ENCODE measurements at places on chromosomes 16 and 17.

DNA sequence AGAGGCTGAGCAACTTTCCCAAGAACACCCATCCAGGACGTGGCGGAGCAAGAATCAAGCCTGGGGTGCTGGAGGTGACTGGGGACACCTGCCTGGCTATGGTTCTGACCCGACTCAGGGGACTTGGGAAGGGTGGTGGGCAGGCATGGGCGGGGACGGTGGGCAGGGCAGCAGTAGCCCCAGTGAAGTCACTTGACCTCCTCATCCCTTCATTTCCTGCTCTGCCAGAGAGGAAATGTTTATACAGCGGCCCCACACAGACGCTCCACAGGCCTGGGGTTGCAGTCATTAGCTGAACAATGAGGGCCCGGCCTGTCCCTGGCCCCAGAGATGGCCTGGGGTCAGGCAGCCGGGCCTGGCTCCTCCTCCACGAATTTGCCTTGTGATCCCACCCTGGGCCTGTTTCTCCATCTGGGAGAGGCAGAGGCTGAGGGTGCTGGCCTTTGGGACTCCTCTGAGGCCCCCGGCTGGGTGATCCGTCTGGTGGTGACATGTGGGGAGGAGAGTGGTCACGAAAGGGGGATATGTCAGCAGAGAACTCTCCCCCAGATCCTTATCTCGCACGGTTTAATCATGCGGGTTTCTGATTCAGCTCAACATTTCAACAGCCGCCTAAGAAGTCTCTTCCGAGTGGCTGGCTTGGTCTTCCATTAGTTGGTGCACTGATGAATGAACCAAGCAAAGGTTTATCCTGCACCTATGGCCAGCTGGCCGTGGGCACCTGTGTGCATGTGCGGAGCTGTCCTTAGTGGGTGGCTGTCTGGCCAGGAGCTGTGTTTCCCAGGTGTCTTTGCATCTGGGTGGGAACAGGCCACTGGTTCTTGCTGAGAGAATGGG, 175.9 kb downstream of the IRF8 start:
- no peaks in the 10 kb centered on the region for H3K4me1 ChIP-seq
- no peak for DNase-seq
- no peaks in the 10 kb centered on the region for H3K36me3 ChIP-seq
- no peak overlapping the region for H3K4me3 ChIP-seq
- H3K27ac ChIP-seq: no peak overlapping the region

- H3K27me3 ChIP-seq: no peaks in the 10 kb centered on the region
- H3K27ac ChIP-seq: no peak overlapping the region
- no peak for DNase-seq
- peaks cover 18% of the 10 kb centered on the region for H3K36me3 ChIP-seq
- peaks cover 4% of the 10 kb centered on the region for H3K4me1 ChIP-seq
- no peak overlapping the region for H3K4me3 ChIP-seq
Measured at GRCh38 chr17:32152130-32152529, 9.8 kb downstream of the RHOT1 start.

DNA sequence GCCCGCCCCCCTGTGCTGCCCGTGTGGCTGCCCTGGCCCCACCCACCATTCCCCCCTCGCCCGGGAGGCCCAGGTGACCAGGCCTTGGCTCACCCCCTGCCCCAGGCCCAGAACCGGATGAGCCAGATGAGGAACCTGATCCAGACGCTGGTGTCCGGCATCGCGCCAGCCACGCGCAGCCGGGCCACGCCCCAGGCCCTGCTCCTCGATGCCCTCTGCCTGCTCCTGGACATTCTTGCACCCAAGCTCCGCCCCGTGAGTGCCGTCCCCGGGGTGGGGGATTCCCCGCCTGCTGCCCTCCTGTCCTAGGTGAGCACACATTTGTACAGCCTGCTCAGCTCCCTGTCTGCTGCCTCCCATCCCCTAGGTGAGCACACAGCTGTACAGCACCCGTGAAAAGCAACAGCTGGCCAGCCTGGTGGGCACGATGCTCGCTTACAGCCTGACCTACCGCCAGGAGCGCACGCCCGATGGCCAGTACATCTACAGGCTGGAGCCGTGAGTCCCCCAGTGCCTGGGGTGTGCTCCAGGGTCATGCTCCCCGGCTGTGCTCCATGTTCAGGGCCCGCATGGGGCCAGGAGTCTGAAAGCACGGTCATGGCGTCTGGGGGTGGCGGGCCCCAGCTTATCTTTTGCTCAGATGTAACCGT, 4.8 kb downstream of the GNG13 start:
- no peak for DNase-seq
- no peak overlapping the region for H3K27ac ChIP-seq
- H3K4me1 ChIP-seq: no peaks in the 10 kb centered on the region
- H3K27me3 ChIP-seq: peaks cover 28% of the 10 kb centered on the region
- no peak overlapping the region for H3K4me3 ChIP-seq
- peaks cover 15% of the 10 kb centered on the region for H3K36me3 ChIP-seq

- H3K4me3 ChIP-seq: no peak overlapping the region
- peaks cover 2% of the 10 kb centered on the region for H3K36me3 ChIP-seq
- DNase-seq: no peak
- H3K27me3 ChIP-seq: no peaks in the 10 kb centered on the region
- peaks cover 42% of the 10 kb centered on the region for H3K4me1 ChIP-seq
Measured at GRCh38 chr16:81519301-81520150, 74.9 kb downstream of the CMIP start.

DNA sequence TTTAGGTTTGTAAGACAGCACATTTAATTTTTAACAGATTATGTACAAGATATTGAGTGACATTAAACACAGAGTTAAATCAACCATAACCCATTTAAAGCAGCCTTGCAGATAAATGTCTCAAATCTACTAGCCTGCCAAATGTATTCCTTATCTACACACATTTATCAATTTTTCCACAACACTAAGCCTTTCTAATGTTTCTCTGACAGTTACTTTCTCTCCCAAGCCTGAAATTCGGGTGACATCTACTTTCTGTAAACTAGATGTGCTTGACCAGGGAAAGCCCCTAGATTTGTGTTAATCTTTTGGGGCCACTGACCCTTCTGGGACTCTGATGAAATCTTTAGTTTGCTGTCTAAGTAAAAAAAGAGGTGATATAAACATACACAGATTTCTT, 69.0 kb downstream of the CDH13 start:
- no peaks in the 10 kb centered on the region for H3K27me3 ChIP-seq
- no peak overlapping the region for H3K4me3 ChIP-seq
- H3K27ac ChIP-seq: no peak overlapping the region
- H3K4me1 ChIP-seq: peaks cover 3% of the 10 kb centered on the region
- no peaks in the 10 kb centered on the region for H3K36me3 ChIP-seq

DNA sequence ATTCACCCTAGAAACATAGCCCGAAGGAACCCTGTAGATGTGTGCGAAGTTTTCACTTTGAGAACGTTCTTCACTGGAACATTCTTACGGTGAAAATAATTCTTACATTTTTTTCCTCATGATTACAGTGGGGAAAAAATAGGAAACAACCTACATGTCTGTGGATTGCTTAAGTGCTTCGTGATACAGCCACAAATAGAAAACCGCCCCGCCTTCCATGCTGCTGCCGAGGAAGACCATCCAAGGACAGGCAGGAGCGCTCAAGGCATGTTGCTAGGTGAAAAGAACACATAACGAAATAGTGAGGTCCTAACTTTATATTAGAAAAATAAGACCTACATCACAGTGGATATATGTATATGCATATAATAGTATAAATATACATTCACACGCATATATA, 78.8 kb downstream of the BMERB1 start:
- no peaks in the 10 kb centered on the region for H3K36me3 ChIP-seq
- no peak for DNase-seq
- H3K4me1 ChIP-seq: peaks cover 20% of the 10 kb centered on the region
- H3K27me3 ChIP-seq: peaks cover 20% of the 10 kb centered on the region
- H3K27ac ChIP-seq: no peak overlapping the region
- H3K4me3 ChIP-seq: no peak overlapping the region

DNA sequence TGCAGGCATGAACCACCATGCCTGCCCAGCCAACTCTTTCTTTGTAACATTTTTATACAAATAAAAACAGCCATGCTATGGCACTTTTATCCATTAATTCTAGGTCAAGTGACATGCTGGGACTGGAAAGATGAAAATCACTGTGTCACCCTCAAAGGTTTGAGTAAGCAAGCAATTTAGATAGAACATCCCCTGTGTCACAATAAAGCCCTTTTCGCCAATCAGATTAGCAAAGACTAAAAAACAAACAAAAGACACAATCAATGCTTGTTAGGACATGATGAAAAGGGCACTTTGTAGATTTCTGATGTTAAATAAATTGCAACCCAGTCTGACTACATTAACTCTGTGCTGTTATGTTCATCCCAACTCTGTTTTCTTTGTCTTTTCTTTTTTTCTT, 26.4 kb downstream of the CHP2 start:
- no peak overlapping the region for H3K27ac ChIP-seq
- DNase-seq: no peak
- peaks cover 58% of the 10 kb centered on the region for H3K27me3 ChIP-seq
- H3K4me1 ChIP-seq: no peaks in the 10 kb centered on the region
- H3K36me3 ChIP-seq: no peaks in the 10 kb centered on the region

- H3K27me3 ChIP-seq: peaks cover 4% of the 10 kb centered on the region
- H3K4me3 ChIP-seq: no peak overlapping the region
- no peaks in the 10 kb centered on the region for H3K4me1 ChIP-seq
- no peaks in the 10 kb centered on the region for H3K36me3 ChIP-seq
- DNase-seq: no peak
Measured at GRCh38 chr17:13583996-13584700, 17.6 kb downstream of the HS3ST3A1 start.

All from activated naive CD4-positive, alpha-beta T cell treated with anti-CD3 and anti-CD28 coated beads, Interleukin-2, amount 10 ng/mL, durations not matched to agents 7 days and 5 days (primary cell).